ENCODE measurements at places on chromosomes 4 and X. TPM values are rescaled to one million over a fixed set of nuclear protein-coding genes. Genes with fewer than 3 reads are reported as not detected.

The STS gene
- 1.9 TPM for total RNA-seq

The MAGEB2 gene
- not detected for total RNA-seq

The TLR2 gene
- 0.16 TPM for total RNA-seq

The ZFP42 gene
- total RNA-seq: not detected

The PHOX2B gene
- 0.02 TPM for total RNA-seq

The RASSF6 gene
- 0.98 TPM for total RNA-seq

The ADAMTS3 gene
- total RNA-seq: not detected

The CT83 gene
- not detected for total RNA-seq

Measured in A549 treated with CORT108297 at 1 μM for 4 hours (cell line).